ENCODE measurements at places on chromosomes 6 and 20. TPM values are rescaled to one million over a fixed set of nuclear protein-coding genes. Genes with fewer than 3 reads are reported as not detected.

DNA sequence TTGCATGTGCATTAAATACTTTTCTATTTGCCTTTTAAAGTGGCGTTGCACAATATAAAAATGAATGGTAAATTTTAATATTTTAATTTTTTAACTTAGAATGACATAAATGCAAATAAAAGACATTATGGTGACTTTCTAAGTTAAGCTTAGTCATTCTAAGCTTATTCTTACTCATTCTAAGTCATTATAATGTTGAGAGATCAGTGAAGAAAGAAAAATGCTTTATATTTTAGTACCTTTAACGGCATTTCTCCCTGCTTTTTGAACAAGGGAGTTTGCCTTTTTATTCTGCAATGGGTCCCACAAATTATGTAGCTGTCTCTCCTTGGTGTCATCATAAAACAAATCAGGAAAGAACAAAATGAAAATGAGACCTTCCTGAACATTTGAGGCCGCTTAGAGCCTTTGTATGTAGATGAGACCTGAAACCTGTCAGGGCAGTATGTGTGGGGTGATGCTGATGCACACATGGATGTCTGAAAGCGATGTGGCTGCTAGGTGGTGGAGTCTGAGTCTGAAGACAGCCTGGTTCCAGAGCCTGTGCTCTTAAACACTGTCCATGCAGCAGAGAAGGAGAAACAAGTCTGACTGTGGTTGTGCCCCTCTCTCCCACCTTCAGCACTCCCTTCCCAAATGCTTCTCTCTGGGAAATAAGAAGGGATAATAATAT lies 158.0 kb downstream of the PHF3 start:
- no peak for DNase-seq

DNA sequence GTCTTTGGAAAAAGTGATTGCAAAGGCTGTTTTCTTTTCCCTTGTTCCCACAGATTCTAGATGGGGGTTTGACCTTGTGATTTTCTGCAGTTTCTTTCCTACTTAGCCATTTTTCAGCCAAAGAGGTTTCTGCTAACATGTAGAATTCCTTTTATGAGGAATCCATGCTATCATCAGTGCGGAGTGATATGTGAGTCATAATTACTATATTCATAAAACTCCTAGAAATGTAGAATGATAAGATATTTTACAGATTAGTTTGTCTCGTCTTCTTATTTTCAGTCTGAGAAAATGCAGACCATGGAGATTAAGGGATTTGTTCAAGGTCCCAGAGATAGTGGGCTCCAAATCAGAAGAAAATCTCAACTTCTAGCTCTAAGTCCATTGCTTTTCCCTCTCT lies 98.6 kb downstream of the KCNQ5 start:
- DNase-seq, result no peak

The GINS1 gene
- total RNA-seq, result 3.0 TPM

The PAX1 gene
- total RNA-seq, result not detected

DNA sequence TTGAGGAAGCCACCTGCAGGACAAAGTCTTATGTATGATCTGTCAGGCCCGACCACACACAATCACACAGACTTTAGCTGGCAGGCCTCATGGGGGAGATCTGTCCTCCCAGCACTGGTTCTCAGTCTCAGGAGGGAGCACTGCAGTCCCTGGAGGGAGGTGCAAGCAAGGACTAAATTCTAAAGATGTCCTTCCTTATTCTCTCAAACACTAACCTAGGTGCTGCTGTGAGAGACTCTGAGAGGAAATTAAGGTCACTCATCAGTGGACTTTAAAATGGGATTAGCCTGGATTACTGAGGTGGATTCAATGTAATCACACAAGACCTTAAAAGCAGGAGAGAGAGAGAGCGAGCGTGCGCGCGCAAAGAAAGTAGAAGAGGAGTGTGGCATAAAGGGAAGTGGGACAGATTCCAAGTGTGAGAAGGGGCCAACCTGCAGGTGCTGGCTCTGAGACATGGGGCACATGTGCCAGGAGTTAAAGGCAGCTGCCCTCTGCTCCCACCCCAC lies 14.3 kb downstream of the GLO1 start:
- DNase-seq, result no peak

The CTCFL gene
- not detected for total RNA-seq

- no peak for DNase-seq
Observed at GRCh38 chr6:90222724-90223198, 73.9 kb downstream of the BACH2 start.

The CLDN20 gene
- not detected for total RNA-seq

GRCh38 chr6:132365281-132365907 lies 35.9 kb downstream of the MOXD1 start:
- peak; percentile 87 for DNase-seq

DNA sequence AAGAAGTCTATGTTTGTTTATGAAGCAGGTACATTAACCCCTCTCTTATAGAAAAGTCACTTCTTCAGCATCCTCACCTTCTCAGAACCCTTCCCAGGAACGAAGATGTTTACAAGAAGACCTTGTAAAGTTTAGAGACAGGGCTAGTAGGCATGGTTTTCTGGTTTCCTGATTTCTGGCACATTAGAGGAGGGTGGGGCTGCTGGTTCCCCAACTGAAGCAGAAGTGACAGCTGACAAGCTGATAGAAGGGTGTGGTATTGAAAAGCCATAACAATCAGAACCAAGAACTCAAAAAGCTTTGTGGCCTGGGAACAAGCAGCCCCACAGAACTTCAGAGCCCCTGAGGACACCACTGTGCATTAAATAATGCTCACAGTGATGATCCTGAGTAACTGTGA lies 91.2 kb downstream of the RTN4IP1 start:
- DNase-seq, result no peak

- no peak for DNase-seq
Observed at GRCh38 chr6:30063315-30063714, 2.2 kb downstream of the POLR1H start.

DNA sequence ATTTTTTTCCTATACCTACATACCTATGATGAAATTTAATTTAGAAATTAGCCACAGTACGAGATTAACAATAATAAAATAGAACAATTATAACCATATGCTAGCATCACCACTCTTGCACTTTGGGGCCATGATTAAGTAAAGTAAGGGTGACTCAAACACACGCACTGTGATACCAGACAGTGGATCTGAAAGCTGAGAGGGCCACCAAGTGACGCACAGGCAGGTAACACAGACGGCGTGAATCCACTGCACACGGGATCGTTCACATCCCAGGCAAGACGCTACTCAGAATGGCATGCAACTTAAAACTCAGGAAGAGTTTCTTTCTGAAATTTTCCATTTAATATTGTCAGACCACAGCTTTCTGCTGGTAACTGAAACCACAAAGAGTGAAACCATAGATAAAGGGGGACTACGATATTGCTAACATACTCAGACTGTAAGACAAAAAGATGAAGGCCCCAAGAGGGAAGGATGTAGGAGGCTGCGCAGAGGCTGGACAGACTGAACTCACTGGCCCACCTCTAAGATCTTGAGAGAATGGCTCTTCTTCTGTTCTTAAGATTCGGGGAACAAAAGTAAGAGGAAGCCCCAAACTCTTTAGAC lies 17.9 kb downstream of the RRBP1 start:
- DNase-seq, result peak; percentile 43

DNA sequence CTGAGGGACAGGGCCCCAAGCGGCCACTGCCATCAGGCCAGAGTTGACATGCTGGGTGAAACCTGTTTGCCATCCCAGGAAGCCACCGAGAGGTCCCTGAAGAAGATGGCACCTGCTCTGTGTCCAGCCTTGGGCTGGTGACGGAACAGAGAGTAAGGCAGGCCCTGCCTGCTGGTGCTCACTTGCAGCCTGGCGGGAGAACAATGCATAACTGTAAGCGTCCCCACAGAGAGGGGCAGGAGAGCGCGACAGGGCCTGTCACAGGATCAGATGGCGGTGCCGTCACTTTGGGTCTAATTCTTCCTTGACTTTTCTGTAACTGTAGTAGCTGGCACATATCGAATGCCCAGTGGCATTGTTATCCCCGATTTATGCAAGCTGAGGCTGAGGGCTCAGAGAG lies 29.0 kb upstream of the VSTM2L start:
- DNase-seq, result no peak

DNA sequence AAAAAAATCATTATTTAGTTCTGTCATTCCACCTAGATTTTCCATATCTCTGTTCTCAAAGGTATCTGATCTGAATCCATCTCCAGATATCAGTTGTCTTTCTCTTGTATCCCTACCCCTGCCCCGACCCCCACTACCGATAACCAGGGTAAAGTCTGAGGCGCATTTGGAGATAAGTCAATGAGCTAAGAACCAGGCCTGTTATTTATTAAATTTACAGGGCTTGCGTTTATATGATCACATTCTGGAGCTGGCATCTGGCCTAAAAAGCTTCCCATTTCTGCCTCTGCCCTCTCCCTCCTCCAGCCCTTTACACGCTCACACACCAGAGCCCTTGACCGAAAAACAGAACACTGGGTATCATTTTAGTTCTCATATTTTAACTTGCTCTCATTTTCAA lies 144.7 kb downstream of the ALDH8A1 start:
- DNase-seq, result no peak
